ENCODE measurements at places on chromosomes 4 and X.

DNA sequence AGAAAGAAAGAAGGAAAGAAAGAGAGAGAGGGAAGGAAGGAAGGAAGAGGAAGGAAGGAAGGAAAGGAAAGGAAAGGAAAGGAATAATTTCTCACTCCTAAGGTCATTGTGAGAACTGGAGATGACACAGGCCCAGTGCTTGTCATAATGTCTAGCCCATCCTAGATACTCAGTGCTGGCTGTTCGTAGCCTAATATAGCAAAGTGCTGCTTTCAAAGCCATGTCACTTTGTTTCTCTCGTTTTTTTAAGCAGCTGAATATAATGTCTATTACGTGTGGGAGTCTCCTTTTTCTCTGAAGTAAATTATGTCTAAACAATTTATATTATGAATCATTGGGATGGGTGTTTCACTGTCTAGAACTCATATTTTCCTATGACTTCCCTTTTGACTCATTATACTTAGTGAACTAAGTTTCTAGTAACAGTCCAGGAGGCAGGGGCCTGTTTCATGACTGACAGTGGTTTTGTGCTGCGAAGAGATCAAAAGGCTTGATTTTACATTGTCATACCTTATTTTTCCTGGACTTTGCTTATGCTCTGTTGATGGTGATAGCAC lies 327.0 kb upstream of the ZFP42 start:
- DNase-seq = no peak

DNA sequence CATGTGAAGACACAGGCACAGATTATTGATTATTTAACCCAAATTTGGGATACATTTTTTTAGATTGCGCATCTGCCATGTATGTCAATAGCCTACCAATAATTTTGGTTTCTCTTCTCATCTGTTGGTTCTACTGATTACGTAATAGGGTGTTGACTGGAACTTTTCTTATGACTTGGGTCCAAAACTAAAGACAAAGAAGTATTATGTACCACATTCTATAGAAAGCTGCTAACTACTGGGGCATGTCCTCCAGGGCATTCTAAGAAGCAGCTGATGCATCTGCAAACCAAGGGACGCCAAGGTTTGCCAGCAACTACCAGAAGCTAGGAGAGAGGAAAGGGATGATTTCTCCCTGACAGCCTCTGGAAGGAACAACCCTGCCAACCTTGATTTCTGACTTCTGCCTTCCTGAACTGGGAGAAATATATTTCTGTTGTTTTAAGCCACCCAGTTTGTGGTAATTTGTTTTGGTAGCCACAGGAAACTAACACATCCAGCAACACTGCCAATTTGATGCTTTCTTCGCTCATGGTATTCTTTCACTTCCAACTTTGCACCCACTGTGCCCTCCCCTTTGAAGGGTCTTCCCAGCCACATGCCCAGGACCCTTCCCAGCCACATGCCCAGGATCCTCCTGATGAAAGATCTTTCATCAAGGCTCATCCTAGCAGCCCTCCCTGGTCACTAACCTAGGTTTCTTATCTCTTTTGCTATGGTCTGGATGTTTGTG lies 15.9 kb upstream of the TLR1 start:
- no peak for DNase-seq

DNA sequence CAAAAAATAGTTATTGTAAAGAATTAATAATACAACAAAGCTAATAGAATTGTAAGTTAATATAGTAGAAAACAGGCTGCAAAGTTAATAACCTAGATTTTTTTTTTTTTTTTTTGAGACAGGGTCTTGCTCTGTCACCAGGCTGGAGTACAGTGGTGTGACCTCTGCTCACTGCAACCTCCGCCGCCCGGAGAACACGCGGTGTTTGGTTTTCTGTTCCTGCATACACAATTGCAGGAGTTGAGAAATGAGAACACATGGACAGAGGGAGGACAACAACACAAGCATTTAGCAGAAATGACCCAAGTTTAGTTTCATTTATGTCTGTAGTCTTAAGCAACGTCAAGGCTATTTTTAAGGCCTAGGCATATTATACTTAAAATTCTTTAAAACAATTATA lies 145.9 kb upstream of the PCDH10 start:
- DNase-seq = no peak

DNA sequence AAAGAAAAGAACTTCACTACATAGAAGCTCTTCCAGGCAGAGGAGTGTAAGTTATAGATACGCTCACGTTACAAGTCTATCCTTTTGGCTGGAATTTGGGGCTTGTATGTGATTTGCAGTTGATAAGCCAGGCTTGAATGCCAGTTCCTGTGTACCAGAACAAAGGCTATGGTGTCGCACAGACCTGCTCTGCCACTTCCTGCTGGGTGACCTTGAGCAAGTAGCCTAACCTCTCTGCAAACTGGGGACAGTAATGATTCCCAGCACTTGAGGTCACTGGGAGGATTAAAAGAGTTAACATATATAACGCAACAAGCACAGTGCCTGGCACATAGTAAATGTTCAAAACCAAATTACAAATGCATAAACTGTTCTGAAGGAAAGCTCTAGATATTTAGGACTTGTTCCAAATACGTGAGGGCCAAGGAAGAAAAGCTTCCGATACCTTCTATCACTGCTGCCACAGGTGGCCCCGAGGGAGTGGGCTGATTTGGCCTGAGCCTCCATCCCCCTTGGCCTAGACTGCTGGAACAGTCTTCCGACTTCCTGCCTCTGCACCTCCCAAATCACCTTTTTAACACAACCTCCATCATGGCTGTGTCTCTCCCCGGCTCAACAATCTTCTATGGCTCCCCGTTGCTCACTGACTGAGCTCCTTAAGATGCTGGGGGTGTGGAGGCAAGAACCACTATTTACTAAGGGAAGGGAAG lies 1.3 kb upstream of the SOWAHD start:
- DNase-seq = no peak

- no peak for DNase-seq
Observed at GRCh38 chr4:95186666-95187065, 362.1 kb downstream of the UNC5C start.

GRCh38 chr4:109998867-109999584 lies 86.3 kb downstream of the EGF start:
- DNase-seq = peak; percentile 59

- peak; percentile 18 for DNase-seq
Observed at GRCh38 chr4:15690020-15690809, 8.6 kb downstream of the FAM200B start.

DNA sequence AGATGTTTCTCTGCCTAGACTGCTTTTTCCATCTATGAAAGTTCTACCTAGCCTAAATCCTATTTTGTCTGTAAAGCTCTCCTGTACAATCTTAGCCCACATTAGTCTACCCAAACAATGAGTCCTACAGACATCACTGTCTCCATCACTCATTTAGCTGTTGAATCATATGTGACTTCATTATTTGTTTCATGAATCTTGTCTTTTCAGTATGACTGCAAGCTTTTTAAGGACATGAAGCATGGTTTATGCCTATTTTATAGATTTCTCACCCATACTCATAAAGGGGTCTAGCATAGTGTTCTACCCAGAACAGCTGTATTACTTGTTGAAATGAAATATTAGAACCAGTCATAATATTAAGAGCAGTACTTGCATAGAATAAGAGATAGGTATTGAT lies 13.0 kb downstream of the AMMECR1 start:
- DNase-seq = no peak

DNA sequence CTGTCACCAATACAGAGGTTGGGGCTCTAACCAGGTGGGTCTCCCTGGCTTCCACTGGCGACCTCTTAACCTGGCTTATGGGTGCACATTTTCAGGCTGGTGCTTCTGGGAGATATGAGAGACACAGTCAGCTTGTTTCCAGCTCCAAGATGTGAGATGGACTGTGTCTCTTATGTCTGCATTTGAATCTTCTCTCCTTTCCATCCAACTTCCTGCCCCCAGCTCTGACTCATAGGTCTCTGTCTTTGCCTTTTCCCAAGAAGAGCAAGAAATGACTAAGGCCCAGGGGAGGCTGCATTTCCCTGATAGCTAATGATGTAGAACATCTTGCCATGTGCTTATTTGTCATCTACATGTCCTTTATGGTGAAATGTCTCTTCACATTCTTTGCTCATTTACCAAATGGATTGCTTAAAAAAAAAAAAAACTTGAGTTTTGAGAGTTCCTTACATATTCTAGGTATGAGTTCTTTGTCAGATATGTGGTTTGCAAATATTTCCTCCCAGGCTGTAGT lies 3.2 kb upstream of the UXT start:
- no peak for DNase-seq

GRCh38 chrX:23789386-23790154 lies 6.6 kb downstream of the SAT1 start:
- DNase-seq = no peak

DNA sequence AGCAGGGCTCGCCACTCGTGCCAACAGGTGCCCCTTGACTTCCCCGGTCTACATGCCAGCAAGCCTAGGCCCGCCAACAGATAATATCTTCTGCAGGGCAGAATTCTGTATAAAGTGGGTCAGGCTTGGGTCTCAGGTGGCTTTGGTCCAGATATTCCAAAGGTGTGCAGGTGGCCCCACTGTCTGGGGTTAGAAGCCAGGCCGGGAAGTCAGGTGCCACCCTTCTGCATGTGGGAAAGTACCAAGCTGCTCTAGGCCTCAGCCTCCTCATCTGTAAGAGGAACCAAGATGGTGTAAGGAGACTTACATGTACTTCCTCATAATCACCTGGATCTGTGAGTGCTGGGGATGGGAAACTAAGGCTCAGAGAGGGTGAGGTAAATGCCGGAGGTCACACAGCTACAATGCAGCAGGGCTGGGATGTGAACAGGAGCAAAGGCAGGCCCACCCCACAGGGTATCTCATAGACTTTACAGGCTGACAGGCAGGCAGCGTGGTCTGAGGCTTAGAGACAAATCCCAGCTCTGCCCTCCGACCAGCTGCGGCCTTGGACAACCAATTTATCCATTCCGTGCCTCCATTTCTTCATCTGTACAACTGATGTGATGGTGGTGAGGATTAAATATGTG lies 35.9 kb downstream of the WDR1 start:
- no peak for DNase-seq

- no peak for DNase-seq
Observed at GRCh38 chr4:661881-662761, 12.0 kb downstream of the ATP5ME start.

DNA sequence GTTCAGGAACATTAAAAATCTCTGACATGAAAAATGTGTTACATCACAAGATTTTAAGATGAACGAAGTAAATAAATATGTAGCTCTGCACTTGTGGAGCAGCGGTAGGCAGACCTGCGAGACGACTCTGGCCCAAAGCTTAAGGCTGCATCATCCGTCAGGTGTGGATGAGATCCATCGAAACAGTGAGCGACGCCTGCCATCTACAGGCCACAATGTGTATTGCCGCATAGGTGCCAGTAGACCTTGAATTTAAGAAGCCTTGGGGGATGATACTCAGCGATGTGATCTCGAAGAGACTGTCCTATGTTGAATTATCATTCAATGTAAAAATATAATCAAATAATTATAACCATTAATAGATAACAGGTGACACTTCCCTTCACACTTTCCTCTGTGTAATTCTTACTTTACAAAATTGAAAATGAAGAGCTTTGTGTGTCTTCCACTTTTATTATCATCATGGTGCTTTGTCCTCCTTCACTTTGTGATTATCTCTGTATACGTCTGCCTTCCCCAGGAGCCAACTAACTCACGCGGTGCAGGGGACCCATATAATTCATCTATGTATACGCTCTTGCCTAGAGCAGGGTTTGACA lies 851.0 kb downstream of the RAB28 start:
- peak; percentile 75 for DNase-seq

DNA sequence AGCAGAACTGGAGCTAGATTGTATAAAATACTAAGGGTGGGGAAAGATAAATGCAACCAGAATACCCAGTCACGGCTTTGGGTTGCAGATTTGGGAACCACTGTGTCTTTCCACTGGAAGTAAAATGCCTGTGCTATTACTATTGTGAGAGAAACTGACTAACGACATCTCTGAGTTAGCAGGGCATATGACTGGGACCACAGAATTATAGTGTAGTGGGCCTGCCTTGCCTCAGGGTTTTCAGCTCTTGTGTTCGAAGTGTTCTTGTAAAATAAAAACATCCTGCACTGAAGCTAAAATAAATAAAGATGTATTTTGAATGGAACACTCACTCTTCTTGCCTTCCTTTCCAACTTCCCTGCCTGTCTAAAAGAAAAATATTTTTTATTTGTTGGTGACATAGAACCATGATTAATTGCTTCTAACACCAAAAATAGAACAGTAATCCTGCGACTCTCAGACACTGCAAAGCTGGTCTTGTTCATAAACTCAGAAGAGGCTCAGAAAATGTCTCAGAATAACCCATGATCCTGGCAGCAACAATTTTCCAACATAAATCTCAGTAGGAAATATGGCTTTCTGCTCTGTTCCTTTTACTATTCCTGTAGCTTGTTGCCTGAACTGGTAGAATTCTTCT lies 104.2 kb downstream of the FAM47B start:
- DNase-seq = no peak

GRCh38 chrX:152136312-152136711 lies 2.1 kb downstream of the MAGEA10 start:
- DNase-seq = no peak

DNA sequence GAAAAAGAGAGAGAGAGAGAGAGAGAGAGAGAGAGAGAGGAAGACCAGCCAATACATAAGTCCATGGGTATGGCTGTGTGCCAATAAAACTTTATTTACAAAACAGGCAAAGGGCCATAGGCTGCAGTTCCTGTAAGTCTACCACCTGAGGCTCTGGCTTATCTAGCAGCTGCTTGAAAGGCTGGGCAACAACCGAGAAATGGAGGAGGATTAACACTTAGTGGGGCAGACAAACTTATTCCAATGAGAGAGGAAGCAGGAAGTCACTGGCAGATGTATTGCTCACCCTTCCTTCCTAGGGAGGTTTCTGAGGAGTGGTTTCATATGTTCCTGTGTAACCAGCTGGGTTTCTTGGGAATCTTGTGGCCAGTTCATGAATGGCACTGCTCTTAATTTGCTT lies 4.7 kb upstream of the GPR143 start:
- no peak for DNase-seq

DNA sequence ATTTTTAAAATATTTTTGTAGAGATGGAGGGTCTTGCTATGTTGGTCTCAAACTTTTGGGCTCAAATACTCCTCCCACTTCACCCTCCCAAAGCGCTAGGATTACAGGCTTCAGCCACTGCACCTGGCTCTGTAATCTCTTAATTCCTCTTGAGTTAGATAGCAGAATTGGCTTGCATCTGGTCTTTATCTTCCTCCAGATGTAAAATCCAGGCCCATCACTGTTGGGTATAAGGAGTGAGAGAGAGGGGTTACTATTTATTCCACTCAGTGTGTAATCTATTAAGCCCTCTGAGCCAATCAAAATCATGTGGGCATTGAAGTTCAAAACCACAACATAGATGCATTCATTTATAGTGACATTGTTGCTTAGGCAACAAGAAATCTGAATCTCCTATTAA lies 33.9 kb downstream of the ANK2 start:
- DNase-seq = no peak

DNA sequence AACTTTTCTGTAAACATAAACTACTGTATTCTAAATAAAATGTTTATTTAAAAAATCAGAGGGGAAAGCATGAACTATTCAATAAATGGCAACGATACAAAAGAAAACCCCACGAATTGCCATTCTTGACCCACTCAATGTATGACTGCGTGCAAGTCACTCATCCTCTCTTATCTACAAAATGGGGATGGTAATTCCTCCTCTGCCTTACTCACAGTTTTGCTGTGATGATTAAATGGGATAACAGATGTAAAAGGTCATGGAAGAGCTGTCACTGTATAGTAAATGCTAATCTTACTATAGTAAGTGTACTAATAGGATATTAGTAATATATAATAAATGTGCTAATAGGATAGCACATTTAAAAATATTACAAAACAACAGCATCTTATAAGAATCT lies 173.4 kb downstream of the SCFD2 start:
- no peak for DNase-seq

GRCh38 chr4:37758226-37758625 lies 68.3 kb upstream of the PGM2 start:
- DNase-seq = no peak

- DNase-seq = no peak
Observed at GRCh38 chr4:137471461-137471860, 60.8 kb downstream of the PCDH18 start.

Measured in iPS-NIHi11 (cell line).